SK-N-SH (cell line): ENCODE measurements at places on chromosomes 1 and 21.

- H3K4me3 ChIP-seq = no peak overlapping the region
- peaks cover 9% of the 10 kb centered on the region for H3K4me1 ChIP-seq
- H3K27ac ChIP-seq = no peak overlapping the region
- H3K27me3 ChIP-seq = no peaks in the 10 kb centered on the region
- DNase-seq = no peak
Observed at GRCh38 chr1:109269981-109270622, 12.8 kb downstream of the PSRC1 start.

GRCh38 chr21:28776251-28776650 is 216.4 kb downstream of the LTN1 start:
- peaks cover 4% of the 10 kb centered on the region; the same call in 1 of the 2 replicates for H3K4me1 ChIP-seq
- no peak overlapping the region for H3K4me3 ChIP-seq
- no peak overlapping the region for H3K27ac ChIP-seq
- H3K36me3 ChIP-seq = no peaks in the 10 kb centered on the region
- H3K27me3 ChIP-seq = no peaks in the 10 kb centered on the region

GRCh38 chr1:22489823-22490222 is 38.2 kb downstream of the ZBTB40 start:
- H3K4me3 ChIP-seq = no peak overlapping the region
- DNase-seq = no peak
- no peaks in the 10 kb centered on the region for H3K27me3 ChIP-seq
- H3K36me3 ChIP-seq = peaks cover 19% of the 10 kb centered on the region

DNA sequence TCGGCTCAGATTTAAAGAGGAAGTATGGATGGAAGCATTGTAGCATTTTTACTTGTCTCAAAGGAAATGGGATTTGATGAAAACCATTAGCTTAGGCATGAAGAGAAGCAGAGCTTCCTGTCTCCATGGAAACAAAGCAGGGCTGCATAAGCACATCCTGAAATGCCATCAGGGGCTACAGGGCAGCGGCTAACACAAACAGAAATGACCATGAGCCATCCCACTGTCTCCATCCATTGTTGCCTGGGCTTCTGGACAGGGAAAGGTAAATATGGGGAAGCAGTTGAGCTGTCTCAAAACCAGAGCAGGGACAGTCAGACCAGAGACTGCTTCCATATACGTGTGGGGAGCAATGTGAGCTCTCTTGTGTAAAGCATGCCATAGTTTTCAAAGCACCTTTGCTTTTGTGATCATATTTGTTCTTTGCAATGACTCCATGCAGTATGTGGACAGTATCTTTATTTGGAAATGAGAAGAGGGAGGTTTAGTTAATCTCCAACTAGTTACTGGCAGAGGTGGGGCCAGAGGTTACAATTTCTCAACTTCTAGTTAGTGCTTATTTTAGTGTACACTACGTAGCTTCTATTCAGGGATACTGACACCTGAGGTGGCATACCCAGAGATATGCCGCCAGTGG is 176.1 kb downstream of the CACNA1E start:
- no peaks in the 10 kb centered on the region for H3K36me3 ChIP-seq
- H3K4me1 ChIP-seq = peaks cover 2% of the 10 kb centered on the region
- H3K27ac ChIP-seq = no peak overlapping the region
- H3K27me3 ChIP-seq = no peaks in the 10 kb centered on the region
- peak; percentile 57 for DNase-seq

DNA sequence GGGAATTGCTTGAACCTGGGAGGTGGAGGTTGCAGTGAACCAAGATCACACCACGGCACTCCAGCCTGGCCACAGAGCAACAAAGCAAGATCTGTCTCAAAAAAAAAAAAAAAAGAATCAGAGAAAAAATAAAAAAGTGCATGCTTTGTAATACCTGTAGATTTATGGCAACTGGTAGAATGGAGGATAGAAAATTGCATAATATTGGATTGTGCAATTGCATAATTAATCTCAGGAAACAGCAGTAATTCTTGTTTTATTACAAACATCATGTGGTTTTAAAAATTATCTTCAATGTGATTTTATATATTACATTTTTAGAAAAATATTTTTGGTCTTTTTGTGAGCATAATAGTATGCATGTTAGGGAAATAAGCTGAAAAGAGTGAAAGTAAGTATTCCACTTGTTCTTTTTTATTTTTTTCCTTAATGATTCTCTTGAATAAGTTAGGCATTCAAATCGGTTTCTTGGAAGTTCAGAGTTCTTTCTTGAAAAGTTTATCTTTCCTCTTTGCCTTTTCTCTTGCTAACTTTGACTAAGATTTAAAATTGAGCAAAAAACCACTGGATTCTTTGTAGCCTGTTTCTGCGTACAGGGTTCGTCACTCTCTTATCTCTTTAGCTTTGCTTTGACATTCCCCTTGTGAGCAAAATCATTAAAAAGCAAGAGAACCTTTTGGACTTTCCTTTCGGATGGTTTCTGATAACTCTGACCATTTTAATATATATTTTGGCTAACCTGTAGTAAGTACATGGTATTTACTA is 127.5 kb upstream of the ADAMTS5 start:
- no peak overlapping the region for H3K4me3 ChIP-seq
- no peak overlapping the region for H3K27ac ChIP-seq
- H3K36me3 ChIP-seq = no peaks in the 10 kb centered on the region
- DNase-seq = no peak
- H3K27me3 ChIP-seq = no peaks in the 10 kb centered on the region

GRCh38 chr1:233459470-233459945 is 132.0 kb downstream of the MAP3K21 start:
- H3K27me3 ChIP-seq = no peaks in the 10 kb centered on the region
- DNase-seq = no peak
- no peaks in the 10 kb centered on the region for H3K4me1 ChIP-seq
- H3K27ac ChIP-seq = no peak overlapping the region
- no peak overlapping the region for H3K4me3 ChIP-seq
- no peaks in the 10 kb centered on the region for H3K36me3 ChIP-seq

DNA sequence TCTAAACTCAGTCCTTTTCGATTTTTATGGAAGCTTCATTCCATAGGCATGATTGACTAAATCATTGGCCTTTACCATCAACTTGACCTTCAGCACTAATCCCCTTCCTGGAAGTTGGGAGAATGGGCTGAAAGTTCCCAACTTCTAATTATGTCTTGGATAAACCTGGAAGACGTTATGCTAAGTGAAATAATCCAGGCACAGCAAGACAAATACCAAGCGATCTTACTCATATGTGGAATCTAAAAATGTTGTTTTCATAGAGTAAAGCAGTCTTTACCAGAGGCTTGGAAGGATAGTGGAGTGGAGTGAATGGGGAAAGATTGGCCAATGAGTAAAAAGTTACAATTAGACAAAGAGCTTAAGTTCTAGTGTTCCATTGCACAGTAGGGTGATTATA is 1453.2 kb downstream of the PLA2G4A start:
- H3K36me3 ChIP-seq = no peaks in the 10 kb centered on the region
- H3K4me1 ChIP-seq = no peaks in the 10 kb centered on the region
- peak overlapping the region; percentile 65; the same call in 1 of the 2 replicates for H3K27ac ChIP-seq
- no peak for DNase-seq
- H3K4me3 ChIP-seq = no peak overlapping the region
- no peaks in the 10 kb centered on the region for H3K27me3 ChIP-seq

DNA sequence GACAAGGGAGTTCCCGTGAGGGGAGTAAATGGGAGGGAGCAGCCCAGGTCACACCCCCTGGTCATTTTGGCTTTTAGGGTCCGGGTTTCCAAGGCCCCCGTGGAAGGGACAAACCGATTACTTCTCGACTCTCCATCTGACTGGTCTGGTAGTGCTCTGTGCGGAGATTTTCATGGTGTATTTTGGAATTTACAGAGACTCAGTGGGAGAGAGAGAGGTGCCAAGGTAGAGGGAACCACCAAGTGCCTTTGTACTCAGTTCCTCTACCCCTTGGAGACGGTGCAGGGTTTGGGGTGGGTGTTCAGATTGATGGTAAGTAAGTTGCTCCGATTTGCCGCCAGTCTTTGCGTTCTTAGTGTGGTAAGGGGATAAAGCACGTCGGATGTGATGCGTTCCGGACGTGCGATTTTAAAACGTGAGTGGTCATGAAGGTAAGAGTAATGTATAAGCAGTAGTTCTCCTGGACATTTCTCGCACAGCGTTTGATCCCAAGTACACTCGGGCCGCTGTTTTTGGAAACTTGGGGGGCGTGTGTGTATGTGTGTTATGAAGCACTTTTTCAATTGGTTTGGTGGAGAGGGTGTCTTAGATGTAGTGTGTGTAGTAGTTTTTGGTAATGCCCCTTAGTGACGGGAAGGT is 682 bp downstream of the SUCO start:
- H3K4me1 ChIP-seq = peaks cover 35% of the 10 kb centered on the region
- H3K27ac ChIP-seq = peak overlapping the region; percentile 86
- peak overlapping the region; percentile 97 for H3K4me3 ChIP-seq
- no peaks in the 10 kb centered on the region for H3K36me3 ChIP-seq
- peak; percentile 44 for DNase-seq

GRCh38 chr1:153798468-153798780 is 23.2 kb downstream of the SLC27A3 start:
- H3K27me3 ChIP-seq = no peaks in the 10 kb centered on the region
- no peak overlapping the region; the same call in 1 of the 2 replicates for H3K27ac ChIP-seq
- no peak overlapping the region for H3K4me3 ChIP-seq
- no peaks in the 10 kb centered on the region for H3K36me3 ChIP-seq

GRCh38 chr1:201630582-201630981 is 91.7 kb downstream of the NAV1 start:
- peaks cover 30% of the 10 kb centered on the region for H3K4me1 ChIP-seq
- H3K4me3 ChIP-seq = no peak overlapping the region
- peaks cover 67% of the 10 kb centered on the region for H3K36me3 ChIP-seq
- H3K27me3 ChIP-seq = no peaks in the 10 kb centered on the region
- no peak overlapping the region for H3K27ac ChIP-seq

DNA sequence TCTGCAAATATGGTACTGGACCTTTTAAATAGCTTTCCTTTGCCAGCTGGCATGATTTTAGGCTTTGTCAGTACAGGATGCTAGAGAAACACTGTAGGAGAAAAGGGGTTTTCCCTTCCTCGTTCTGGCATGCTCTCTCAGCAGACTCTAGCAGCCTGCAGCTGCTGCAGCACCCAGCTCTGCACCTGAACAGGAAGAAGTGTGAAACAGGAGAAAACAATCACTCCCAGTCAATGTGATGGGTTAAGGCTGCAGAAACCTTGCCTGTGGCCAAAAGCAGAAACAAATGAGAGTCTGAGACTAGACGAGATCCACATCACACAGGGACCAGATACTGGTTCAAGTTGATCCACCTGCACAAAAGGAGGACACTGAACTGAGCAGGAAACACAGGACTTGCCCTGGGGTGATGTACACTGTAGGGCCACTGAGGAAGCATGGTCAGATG is 21.2 kb downstream of the OVGP1 start:
- peaks cover 29% of the 10 kb centered on the region; the same call in 1 of the 2 replicates for H3K27me3 ChIP-seq
- no peak overlapping the region for H3K4me3 ChIP-seq
- DNase-seq = peak; percentile 11
- peaks cover 5% of the 10 kb centered on the region for H3K4me1 ChIP-seq

- H3K4me1 ChIP-seq = no peaks in the 10 kb centered on the region
- H3K4me3 ChIP-seq = no peak overlapping the region
- no peak overlapping the region for H3K27ac ChIP-seq
- H3K36me3 ChIP-seq = no peaks in the 10 kb centered on the region
- no peaks in the 10 kb centered on the region for H3K27me3 ChIP-seq
Observed at GRCh38 chr1:91741301-91741700, 144.7 kb downstream of the TGFBR3 start.

- H3K27ac ChIP-seq = no peak overlapping the region
- no peak for DNase-seq
- H3K4me3 ChIP-seq = no peak overlapping the region
Observed at GRCh38 chr1:188735567-188735966, 1742.1 kb downstream of the BRINP3 start.

- H3K27me3 ChIP-seq = no peaks in the 10 kb centered on the region
- peak overlapping the region; percentile 61; the same call in 1 of the 2 replicates for H3K4me3 ChIP-seq
- H3K4me1 ChIP-seq = no peaks in the 10 kb centered on the region
- H3K27ac ChIP-seq = no peak overlapping the region
- H3K36me3 ChIP-seq = no peaks in the 10 kb centered on the region
Observed at GRCh38 chr1:161019751-161020495, 1.0 kb downstream of the F11R start.

- peak overlapping the region; percentile 70 for H3K27ac ChIP-seq
- H3K4me3 ChIP-seq = peak overlapping the region; percentile 26; the same call in 1 of the 2 replicates
- H3K36me3 ChIP-seq = no peaks in the 10 kb centered on the region
- H3K27me3 ChIP-seq = no peaks in the 10 kb centered on the region
Observed at GRCh38 chr1:23394684-23395083, 25.0 kb upstream of the ZNF436 start.

DNA sequence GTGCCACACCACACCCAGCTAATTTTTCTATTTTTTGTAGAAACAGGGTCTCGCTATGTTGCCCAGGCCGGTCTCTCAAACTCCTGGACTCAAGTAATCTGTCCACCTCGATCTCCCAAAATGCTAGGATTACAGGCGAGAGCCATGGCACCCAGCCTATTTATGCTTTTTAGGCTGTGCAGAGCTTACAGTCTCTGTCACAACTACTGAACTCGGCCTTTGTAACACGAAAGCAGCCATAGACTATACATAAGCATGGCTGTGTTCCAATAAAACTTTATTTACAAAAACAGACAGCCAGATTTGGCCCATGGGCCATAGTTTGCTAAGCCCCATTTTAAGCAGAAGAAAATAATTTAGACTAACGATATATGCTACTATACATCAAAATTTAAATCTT is 54.4 kb downstream of the NID1 start:
- H3K4me1 ChIP-seq = peaks cover 8% of the 10 kb centered on the region; the same call in 1 of the 2 replicates
- H3K27ac ChIP-seq = peak overlapping the region; percentile 67
- H3K36me3 ChIP-seq = peaks cover 3% of the 10 kb centered on the region; the same call in 1 of the 2 replicates
- DNase-seq = no peak
